ENCODE measurements at places on chromosomes 2 and 18.

DNA sequence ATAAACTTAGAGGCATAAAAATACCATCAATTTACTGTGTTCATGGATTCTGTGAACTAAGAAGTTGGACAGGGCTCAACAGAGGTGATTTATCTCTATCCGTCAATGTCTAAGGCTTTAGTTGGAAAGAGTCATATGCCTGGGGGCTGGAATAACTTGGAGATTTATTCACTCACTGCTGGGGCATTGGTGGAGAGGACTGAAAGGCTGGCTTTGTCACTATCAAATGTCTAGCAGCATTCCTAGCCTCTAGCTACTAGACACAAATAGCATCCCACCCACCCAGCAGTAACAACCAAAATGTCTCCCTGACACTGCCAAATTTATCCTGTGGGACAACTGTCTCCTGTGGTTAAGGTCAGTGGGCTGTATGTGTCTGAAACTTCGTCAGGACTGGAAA lies 71.0 kb downstream of the EVA1A start:
- DNase-seq: no peak

GRCh38 chr2:232473467-232473890 lies 14.2 kb downstream of the ECEL1 start:
- no peak for DNase-seq

DNA sequence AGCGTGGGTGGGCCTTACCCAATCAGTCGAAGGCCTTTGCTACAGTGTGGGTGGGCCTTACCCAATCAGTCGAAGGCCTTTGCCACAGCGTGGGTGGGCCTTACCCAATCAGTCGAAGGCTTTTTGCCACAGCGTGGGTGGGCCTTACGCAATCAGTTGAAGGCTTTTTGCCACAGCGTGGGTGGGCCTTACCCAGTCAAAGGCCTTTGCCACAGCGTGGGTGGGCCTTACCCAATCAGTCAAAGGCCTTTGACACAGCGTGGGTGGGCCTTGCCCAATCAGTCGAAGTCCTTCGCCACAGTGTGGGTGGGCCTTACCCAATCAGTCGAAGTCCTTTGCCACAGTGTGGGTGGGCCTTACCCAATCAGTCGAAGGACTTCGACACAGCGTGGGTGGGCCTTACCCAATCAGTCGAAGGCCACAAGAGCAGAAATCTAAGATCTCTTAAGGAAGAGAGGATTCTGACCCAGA lies 16.3 kb upstream of the GAL3ST2 start:
- peak; percentile 29 for DNase-seq

DNA sequence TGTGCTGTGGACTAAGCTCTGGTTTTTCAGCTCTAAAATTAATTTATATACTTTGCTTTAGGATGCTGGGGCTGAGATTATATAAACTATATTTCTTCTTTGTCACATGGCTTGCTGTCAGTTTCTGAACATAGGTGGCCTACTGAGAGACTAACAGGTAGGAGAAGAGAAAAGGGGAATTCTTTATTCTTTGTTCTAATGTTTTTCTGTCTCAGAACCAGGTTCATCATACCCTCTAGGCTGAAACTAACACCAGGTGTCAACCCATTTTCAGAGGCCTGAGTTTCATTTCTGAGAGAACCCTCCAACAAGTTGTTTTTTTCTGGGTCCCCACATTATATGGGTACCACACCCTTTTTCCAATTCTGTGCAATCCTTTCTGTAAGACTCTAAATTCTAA lies 843.6 kb downstream of the TRIB2 start:
- DNase-seq: no peak

DNA sequence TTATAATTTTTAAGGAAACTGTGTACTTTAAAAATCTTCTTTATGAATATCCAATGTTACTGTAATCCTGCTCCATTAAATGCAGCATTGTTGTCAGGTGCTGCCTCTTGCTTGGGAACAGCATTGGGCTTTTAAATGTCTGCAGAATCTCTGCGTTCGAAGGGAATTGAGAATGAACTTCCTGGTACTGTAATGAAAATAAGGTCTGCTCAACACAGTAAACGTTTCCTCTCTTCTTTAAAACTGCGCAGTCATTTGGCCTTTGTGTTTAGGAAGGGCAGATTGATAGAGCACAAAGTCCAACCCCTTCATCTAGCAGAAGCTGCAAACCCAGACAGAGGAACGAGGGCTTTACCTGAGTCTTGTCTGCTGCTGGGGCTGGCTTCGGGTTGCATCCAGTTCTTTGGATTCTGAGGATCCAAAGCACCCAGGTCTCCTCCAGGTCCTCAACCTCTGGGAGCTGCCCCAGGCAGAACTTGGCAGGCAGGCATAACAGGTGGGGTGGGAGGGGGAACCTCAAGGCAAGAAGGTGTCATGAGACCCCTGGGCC lies 104.5 kb downstream of the UGGT1 start:
- DNase-seq: no peak

GRCh38 chr18:46071653-46072375 lies at the start of gene PSTPIP2:
PSTPIP2 (minus strand) TSS chr18:46072260; CDS start chr18:46072188, 72 bp downstream.
- peak; percentile 69 for DNase-seq

GRCh38 chr2:217632043-217632442 lies 370.8 kb downstream of the TNS1 start:
- DNase-seq: peak; percentile 43

GRCh38 chr2:230418341-230419016 lies 2.5 kb downstream of the SP100 start:
- DNase-seq: no peak

GRCh38 chr18:39188278-39188677 lies 1622.7 kb upstream of the CELF4 start:
- DNase-seq: no peak

DNA sequence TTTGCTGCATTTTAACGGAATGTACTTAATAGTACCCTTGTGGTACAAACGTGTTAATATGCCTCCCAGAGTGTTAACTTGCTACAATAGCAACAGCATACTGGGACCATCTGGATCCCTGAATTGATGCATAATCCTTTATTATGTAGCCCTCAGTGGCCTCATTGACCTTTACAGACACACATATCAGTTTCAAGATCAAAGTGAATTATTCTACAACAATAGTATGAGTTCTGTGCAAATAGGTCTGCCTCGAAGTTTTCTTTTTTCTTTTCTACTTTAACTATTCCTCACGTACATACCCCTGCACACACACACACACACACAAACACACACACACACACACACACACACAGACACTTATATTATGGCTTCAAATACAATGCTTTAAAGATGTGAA lies 1622.1 kb downstream of the LRP1B start:
- no peak for DNase-seq

- DNase-seq: no peak
These were observed 64.8 kb downstream of the ATF2 start for GRCh38 chr2:175103191-175103590.

- DNase-seq: no peak
These were observed 316.8 kb upstream of the POU3F3 start for GRCh38 chr2:104537116-104537515.

DNA sequence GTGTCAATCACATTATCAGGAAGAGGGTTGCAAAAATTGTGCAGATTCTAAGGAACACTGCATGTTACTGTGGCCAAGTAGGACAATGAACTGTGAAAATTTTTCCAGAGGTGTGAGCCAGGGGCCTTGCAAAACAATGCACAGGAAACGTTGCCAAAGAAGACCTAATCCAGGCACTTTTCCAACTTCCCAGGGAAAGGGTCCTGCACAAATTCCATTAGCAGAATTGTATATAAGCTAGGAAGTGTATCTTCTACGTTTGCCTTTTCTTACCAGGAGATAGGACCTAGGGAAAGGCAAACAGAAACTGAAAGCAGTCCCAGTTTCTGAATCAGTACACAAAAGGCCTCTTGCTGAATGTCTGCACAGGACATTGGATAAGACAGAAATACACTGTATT lies 1888.3 kb upstream of the CELF4 start:
- no peak for DNase-seq

DNA sequence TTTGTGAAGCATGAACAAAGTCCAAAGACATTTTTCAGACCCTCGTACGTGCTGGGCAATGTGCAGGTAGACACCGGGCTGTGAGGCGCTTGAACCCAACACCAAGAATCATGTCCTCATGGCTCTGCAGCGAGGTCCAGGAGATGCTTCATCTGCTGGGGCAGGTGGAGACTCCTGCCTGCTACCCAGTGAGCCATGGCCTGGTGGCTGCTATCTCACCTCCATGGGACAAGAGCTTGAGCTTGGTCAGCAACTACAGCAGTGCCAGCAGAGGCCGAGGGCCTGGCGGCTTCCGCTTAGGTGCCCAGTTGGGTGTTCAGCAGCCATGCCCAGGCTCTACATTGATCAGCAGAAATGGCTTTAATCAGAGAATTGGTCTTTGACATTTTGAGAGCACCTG lies 281.0 kb upstream of the HS6ST1 start:
- no peak for DNase-seq

DNA sequence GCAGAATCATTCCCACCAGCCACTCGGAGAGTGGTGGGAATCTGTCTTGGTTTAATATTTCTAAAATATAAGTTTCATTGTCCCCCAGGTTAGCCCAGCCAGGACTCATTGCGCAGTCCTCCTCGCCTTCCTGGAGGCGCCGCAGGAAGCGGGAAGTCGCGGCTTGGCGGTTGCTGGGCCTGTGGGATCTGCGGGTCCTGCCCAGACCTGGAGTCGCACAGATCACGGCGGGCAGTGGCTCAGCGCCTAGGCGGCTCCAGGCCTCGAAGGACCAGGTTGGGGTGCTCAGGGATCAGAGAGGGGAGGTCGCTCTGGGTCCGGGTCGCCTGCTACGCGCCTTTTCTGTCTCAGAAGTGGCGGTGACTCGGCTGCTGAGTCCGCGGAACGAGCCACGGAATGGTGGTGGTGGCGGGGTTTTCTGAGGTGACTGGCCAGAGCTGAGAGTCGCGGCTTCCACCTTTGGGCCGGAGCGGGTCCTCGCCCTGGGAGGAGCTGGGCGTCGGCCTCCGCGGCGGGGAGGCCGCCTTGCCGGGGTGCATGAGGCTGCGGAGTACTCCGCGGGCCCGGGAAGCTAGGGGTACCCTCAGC lies 2.6 kb downstream of the HOXD3 start:
- DNase-seq: no peak

- DNase-seq: no peak
These were observed 11.7 kb downstream of the NCK2 start for GRCh38 chr2:105756435-105756834.

GRCh38 chr2:239689985-239690384 lies 289.2 kb upstream of the HDAC4 start:
- no peak for DNase-seq

- no peak for DNase-seq
These were observed 21.2 kb downstream of the RTP5 start for GRCh38 chr2:241890524-241891235.

DNA sequence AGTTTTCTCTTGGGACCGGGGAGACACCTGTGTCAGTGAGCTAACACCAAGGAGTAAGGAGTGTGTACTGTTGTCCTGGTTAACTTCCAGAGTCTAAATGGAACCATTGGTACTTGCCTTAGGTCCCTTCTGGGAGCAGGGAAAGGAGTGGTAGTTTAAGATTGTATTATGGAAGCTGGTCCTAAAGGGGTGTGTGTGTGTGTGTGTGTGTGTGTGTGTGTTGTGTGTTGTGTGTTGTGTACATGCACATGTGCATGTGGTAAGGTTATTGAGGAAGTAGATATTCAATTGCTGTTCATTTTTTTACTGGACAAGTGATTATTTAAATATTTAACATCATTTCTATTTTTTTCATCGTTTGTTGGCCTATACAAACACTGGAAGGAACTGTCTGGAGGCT lies 1.4 kb downstream of the APLF start:
- no peak for DNase-seq

GRCh38 chr18:7232218-7232617 lies 1.3 kb downstream of the LRRC30 start:
- no peak for DNase-seq

GRCh38 chr2:204027091-204027490 lies 90.5 kb downstream of the ICOS start:
- DNase-seq: no peak

DNA sequence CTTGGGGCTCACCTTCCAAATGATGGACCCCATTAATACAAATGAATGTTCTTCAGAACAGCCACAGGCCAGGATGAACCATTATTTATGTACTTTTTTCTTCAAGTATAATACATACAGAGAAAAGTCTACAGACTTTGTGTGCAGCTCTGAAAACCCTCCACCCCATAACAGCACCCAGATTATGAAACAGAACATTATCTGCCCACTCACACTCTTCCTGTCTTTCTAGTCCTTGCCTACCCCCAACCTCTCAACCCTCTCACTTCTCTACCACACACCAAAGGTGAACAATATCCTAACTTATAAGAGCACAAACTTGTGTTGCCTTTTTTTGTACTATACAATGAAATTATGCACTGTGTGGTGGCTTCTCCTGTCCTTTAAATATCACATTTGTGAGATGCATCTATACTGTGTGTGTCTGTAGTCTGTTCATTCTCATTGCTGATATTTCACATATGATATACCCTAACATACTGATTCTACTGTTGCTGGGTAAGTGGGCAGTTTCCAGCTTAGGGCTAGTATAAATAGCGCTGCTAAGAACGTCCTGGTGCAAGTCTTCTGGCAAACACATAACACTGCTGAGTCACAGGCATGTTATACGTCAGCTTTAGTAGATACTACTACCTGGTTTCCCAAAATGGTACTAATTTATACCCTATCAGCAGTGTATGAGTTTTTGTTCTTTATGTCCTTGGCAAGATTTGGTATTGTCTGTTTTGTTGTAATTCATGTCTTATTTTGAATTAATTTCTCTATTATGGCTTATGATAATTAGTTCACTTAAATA lies 1.0 kb upstream of the NPHP1 start:
- DNase-seq: no peak

- DNase-seq: no peak
These were observed 674.3 kb downstream of the IRS1 start for GRCh38 chr2:226125176-226125883.

DNA sequence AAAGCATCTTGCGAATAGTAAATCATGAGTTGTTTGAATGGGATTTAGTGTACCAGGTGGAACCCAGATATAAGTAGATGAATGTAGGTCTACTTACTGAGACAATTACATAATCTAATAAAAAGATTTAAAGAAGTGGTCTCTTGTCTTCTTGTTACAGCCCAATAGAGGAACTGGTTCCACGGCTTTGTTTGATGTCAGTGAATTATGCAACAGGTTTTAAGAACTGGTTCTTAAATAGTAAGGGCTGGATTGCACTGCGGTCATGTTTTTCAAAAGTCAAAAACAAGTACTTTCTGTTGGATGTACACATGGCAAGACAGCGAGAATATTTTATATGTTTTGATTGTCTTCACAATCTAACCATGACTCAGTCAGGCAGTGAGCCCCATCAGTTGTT lies 15.4 kb upstream of the SLC9A2 start:
- no peak for DNase-seq

DNA sequence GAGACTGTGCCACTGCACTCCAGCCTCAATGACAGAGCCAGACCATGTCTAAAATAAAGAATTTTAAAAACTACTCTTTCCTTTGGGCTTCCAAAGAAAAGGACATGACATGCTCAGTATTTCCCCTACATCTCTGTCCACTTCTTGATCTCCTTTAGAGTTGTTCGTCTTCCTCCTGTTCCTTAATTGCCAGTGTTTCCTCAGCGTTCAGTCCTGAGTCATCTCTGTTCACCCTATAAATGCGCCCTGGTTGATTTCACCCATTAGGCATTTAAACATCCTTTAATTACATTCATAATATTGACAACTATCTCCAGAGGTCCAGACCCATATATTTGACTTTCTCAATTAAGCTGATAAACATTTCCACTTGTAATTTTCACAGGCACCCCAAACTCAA lies 64.0 kb downstream of the AAK1 start:
- no peak for DNase-seq

GRCh38 chr2:216192181-216192580 lies 83.0 kb downstream of the XRCC5 start:
- no peak for DNase-seq

GRCh38 chr18:28875059-28875458 lies 698.1 kb upstream of the CDH2 start:
- DNase-seq: no peak

GRCh38 chr2:148021886-148022285 lies 995 bp downstream of the MBD5 start:
- DNase-seq: no peak

Data from ovary (tissue), 10 donors.